Fibroblast of the aortic adventitia (primary cell): ENCODE measurements at places on chromosomes 7 and 10. TPM values are rescaled to one million over a fixed set of nuclear protein-coding genes. Genes with fewer than 3 reads are reported as not detected.

Gene NXPH1
- total RNA-seq: not detected in 2 replicates

Gene CXCL12
- 54.1 and 381 TPM in 2 replicates for total RNA-seq

Gene CPN1
- not detected in 2 replicates for total RNA-seq

Gene PRPS1L1
- total RNA-seq: not detected in 2 replicates

Gene TUBAL3
- total RNA-seq: not detected in 2 replicates

Gene LRRD1
- total RNA-seq: 0.09 and 0.41 TPM in 2 replicates

Gene PILRA
- 0.27 TPM in 1 of 2 replicates, not detected in the other for total RNA-seq

Gene AMPH
- 2.4 and 3.2 TPM in 2 replicates for total RNA-seq

Gene LRRC18
- total RNA-seq: not detected in 2 replicates

Gene GTF2IRD2
- 8.4 and 13.9 TPM in 2 replicates for total RNA-seq

Gene FOXP2
- total RNA-seq: 3.9 and 17.4 TPM in 2 replicates

Gene PTF1A
- total RNA-seq: not detected in 2 replicates

Gene C10orf90
- 1.1 TPM in 1 of 2 replicates, not detected in the other for total RNA-seq

Gene CRYGN
- 0.09 and 0.16 TPM in 2 replicates for total RNA-seq

Gene ACTL6B
- not detected in 2 replicates for total RNA-seq

Gene LRRC61
- total RNA-seq: 0.09 and 2.2 TPM in 2 replicates

Gene TFPI2
- total RNA-seq: 69.7 and 97.3 TPM in 2 replicates

Gene EPO
- total RNA-seq: not detected in 2 replicates

Gene KIAA1217
- 3.6 and 12.5 TPM in 2 replicates for total RNA-seq

Gene CTBP2
- 37.9 and 45.4 TPM in 2 replicates for total RNA-seq

Gene ANXA8L1
- total RNA-seq: 1.2 TPM in 1 of 2 replicates, not detected in the other

Gene GIMAP8
- total RNA-seq: 0.09 and 0.16 TPM in 2 replicates

Gene CFAP46
- 0.09 and 1.5 TPM in 2 replicates for total RNA-seq

Gene MACC1
- 0.18 and 0.49 TPM in 2 replicates for total RNA-seq

Gene ATP6V1F
- 6.1 and 76.7 TPM in 2 replicates for total RNA-seq

Gene PNLIP
- not detected in 2 replicates for total RNA-seq

Gene RASSF4
- total RNA-seq: 1.9 and 3.8 TPM in 2 replicates

Gene CLEC2L
- not detected in 2 replicates for total RNA-seq

Gene MSS51
- total RNA-seq: 2.5 and 3.8 TPM in 2 replicates

Gene ADRB1
- not detected in 2 replicates for total RNA-seq

Gene BMPER
- 45.4 and 157 TPM in 2 replicates for total RNA-seq

Gene PRSS1
- total RNA-seq: not detected in 2 replicates
